ENCODE measurements at places on chromosomes 4 and X.

DNA sequence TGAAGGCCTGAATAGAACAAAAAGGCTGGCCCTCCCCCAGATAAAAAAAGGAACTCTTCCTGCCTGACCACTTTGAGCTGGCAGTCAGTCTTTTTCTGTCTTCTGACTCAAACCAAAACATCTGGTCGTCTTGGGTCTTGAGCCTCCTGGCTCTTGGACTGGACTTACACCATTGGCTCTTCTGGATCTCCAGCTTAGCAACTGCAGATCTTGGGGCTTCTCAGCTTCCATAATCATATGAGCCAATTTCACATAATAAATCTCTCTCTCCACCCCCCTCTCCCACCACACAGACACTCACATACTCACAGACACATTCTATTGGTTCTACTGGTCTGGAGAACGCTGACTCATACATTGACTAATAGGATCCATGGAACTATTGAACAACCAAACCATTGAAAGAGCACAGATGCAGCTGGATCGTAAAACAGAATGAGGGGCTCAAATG lies 15.6 kb upstream of the CWH43 start:
- DNase-seq, result peak; percentile 55

DNA sequence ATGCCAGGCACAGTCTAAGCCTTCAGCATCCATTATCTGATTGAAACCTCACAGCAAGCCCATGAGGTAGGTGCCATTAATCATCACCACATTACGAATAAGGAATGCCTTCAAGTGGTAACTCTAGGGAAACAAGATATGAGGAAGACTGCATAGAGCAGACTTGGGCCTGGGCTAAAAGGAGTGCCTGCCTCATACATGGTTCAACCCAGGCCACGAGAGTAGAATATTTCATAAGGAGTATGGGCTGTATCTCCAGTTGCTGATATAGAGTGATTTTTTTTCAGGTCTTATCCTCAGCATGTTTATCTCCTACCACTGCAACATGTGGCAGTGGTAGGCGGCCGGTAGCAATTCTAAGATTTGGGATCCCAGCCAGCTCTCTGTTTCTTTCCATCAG lies 51.7 kb downstream of the ATP11C start:
- DNase-seq, result peak; percentile 78

- DNase-seq, result no peak
These were observed 126.3 kb downstream of the AASDH start for GRCh38 chr4:56261027-56261426.

GRCh38 chrX:18898492-18898891 lies 85.4 kb downstream of the PHKA2 start:
- DNase-seq, result no peak

DNA sequence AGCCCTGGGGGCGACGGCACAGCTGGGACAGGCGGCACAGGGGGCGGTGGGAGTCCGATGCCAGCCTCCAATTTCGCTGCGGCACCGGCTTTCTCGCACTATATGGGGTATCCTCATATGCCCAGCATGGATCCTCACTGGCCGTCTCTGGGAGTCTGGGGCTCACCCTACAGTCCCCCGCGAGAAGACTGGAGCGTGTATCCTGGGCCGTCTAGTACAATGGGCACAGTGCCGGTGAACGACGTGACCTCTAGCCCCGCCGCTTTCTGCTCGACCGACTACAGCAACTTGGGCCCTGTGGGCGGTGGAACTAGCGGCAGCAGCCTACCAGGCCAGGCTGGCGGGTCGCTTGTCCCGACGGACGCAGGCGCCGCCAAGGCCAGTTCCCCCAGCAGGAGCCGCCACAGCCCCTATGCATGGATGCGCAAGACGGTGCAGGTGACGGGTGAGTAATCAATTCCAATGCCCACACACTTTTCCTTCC lies 500 bp downstream of the CDX4 start:
- DNase-seq, result no peak

DNA sequence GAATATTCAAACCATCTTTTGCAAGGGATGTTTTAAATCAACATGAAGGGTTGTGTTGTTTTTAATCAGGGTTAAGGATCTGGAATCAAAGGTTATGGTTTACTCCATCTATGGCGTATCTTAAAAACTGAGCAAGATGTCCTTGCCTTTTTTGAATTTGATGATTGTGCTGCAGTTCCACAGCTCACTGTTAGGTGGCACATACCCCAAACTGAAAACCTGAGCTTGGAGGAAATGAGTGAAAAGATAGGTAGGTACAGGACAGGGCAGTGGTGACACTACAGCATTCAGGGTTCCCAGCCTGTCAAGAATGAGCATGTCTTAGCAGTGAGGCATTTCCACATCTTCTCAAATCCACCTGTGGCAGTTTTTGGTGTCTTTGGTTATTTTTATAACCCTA lies 13.1 kb upstream of the EOLA1 start:
- DNase-seq, result peak; percentile 40

GRCh38 chrX:106621836-106622235 lies 10.1 kb downstream of the RADX start:
- DNase-seq, result no peak

- no peak for DNase-seq
These were observed 8.5 kb downstream of the NUDT11 start for GRCh38 chrX:51487960-51488267.

- peak; percentile 32 for DNase-seq
These were observed 24.1 kb downstream of the SH3KBP1 start for GRCh38 chrX:19863212-19863856.

DNA sequence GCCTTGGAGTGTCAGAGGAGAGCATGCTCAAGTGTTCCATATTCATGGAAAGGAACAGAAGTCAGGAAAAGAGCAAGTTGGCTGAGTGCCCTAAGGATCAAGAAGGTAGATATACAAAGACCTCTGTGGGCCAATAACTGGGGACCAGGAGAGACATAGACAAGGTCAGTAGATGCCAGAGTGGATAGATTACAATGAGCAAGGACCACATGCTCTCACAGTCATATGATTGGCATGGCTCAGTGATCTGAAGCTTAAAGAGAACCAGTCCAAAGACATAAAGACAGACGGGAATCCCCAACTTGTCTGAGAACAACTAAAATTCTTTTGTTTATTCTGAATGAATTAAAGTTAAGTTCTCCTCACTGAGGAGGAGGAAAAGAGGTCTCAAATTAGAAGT lies 289.7 kb downstream of the HS3ST1 start:
- no peak for DNase-seq

DNA sequence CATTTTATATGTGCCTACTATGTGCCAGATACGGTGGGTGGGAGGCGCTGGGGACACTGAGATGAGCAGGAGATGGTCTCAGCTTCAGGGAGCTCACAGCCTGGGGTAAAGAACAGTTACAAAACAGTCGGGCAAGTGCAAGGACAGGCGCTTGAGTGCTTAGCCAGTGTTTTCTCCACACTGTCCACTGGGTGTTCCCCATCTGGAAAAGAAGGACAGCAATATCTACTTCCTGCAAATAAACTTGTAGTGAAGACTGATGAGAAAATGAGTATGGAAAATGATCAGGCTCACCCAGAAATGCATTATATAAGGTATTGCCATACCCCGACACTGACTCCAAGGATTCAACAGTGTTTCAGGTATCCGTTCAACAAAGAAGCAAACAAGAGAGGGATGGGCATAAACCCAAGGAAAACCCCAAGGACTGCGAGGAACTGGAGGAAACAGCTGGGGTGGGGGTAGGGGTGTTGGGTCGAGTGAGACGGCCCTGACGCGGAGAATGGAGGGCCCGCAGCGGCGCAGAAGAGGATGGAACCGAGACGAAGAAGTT lies 835 bp downstream of the TMEM185A start:
- DNase-seq, result peak; percentile 60

All from EH (cell line).